T-helper 17 cell (primary cell): ENCODE measurements at places on chromosomes 7 and 10.

DNA sequence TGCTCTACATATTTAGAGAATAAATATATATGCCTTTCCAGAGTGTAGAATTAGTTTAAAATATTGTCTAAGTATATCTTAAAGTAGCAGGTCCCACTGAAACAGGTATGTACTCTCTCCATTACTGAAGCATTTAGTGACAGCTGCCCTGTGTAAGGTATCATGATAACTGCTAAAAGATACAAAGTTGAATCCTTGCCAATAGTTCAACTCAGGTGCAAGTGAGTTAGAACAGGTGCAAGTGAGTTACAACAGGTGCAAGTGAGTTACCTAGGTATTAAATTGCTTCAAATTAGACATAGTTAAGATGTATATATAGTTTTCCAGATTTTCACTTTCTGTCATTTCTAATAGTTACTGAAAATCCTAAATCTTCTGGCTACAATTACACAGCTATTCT is 119.1 kb downstream of the CNOT4 start:
- DNase-seq: no peak

- no peak for DNase-seq
Observed at GRCh38 chr7:154371424-154371823, 319.2 kb downstream of the DPP6 start.

DNA sequence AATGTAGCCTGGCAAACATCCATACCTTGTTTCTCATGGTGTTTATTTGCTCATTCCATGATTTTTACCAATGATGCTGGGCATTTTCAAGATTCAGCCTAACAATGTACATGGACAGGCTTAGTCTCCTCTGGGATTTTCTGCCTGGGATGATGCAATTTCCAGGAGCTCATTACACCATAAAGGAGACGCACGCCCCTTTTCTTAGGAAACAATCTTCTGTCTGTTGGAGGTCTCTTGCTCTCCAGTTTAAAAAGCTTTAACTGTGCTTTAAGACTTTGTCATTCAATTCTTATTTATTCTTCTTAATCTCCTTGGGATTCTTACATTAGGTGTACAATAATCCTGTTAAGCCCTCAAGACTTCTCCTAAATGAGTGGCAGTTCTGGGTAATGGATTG is 150.3 kb upstream of the NRP1 start:
- no peak for DNase-seq

GRCh38 chr7:83410989-83411591 is 237.8 kb downstream of the SEMA3E start:
- DNase-seq: no peak

GRCh38 chr10:89684604-89685003 is 16.8 kb upstream of the KIF20B start:
- DNase-seq: no peak
